ENCODE measurements at places on chromosomes 13 and 19.

DNA sequence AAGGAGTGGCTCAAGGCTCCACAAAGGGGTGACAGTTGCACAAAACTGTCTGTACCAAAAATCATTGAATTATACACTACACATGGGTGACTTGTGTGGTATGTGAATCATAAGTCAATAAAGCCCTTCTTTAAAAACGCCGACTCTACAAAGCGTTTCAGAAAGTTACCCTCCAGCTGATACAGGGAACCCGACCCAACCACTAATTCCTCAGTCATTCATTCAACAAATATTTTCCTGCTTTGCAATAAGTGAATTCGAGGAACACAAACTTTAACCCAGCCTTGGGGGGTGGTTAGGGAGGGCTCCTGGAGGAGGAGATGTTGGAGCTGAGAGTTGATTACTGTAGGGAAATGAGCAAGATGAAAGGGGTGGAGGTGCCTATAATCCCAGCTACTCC lies 32.0 kb downstream of the LTBP4 start:
- peak; percentile 48 for DNase-seq

- peak; percentile 95 for DNase-seq
Observed at GRCh38 chr19:6103217-6103644, 7.1 kb downstream of the RFX2 start.

DNA sequence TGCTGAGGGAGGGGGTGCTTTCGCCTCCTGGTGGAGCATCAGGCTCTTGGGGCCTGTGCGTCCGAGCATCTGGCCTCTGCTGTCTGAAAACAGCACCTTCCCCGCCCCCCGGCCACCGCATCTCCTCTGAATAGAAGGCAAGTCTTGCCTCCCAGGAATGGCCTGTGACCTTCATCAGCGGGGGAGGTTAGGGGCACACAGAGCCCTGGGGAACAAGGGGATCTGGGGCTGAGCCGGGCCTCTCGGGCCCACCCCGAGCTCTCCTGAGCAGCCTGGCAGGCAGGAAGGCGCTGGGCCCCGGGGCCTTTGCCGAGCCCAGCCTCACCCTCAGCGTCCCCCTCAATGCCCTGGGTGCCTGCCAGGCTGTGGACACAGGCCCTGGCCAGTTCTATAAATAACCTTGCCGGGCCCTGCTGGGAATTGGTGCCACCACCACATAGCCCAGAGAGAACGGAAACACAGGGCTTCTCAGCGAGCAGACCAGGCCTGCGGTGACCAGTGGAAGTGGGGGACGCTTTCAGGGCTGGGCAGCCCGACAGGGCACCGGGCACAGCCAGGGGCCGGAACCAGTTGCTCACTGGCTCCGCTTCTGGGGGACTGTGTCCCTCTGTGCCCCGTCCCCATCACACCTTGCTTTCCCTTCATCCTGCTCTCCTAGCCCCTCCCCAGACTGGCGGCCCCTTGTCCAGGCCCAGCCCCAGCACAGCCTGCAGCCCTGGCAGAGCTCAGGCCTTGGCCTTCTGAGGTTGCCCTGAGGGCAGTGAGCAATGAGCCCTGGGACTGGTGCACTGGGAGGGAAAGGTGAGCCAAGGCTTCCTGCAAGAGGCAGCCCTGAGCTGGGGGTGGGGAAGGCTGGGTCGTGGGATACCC lies 9.5 kb downstream of the STK11 start:
- DNase-seq: peak; percentile 61

GRCh38 chr13:45873491-45874325 lies 22.2 kb upstream of the SIAH3 start:
- DNase-seq: no peak

DNA sequence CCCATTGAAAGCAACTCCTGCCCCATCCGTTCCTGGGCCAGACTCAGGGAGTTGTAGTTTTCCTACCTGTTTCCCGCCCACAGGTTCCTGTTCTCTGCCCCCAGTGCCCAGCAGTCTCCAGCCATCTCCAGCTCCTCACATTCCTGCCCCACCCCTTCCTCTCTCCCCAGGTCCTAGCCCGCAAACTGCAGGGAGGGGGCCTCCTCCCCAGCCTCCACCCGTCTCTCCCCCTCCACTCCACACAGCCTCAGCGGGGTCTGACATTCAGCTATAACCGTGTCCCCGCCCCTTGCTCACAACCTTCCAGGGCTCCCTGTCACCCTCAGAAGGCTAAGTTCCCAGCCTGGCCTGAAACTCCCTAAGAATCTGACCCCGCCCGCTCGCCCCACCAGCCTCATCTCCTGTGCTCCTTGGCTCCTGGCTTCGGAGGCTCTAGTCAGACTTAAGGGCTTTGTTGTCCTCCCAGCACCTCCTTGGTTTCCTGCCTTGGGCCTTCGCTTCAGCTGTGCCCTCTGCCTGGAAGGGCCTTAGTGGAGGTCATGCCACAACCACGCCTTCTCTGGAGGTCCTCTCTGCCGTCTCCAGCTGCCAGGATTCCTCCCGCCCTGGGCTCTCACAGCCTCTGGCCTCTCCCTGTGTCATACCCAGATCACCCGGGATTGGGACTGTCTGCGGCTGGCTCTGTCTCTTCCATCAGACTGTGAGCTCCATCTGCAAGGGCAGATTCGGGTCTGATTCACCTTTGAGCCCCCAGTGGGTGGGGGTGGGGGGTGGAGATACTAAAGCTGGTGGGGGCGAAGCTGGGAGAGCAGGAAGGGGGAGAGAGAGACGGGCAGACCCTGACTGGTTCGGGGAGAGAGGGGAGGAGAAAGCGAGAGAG lies 5.1 kb upstream of the SPACA6 start:
- peak; percentile 60 for DNase-seq
